Cerebellar nuclear complex (tissue), 1 donor: ENCODE measurements at places on chromosomes 7 and 10.

GRCh38 chr7:103240806-103241205 lies 56.4 kb upstream of the PMPCB start:
- no peak for DNase-seq

- no peak for DNase-seq
Measured at GRCh38 chr10:60732198-60732806, 46.0 kb upstream of the CDK1 start.

- no peak for DNase-seq
Measured at GRCh38 chr10:87546210-87546609, 41.5 kb downstream of the MINPP1 start.

GRCh38 chr7:50508471-50508943 lies 56.7 kb downstream of the DDC start:
- no peak for DNase-seq

GRCh38 chr10:66180581-66181318 lies 745.1 kb upstream of the LRRTM3 start:
- peak; percentile 9 for DNase-seq

- no peak for DNase-seq
Measured at GRCh38 chr10:31101123-31101522, 69.5 kb upstream of the ZNF438 start.

DNA sequence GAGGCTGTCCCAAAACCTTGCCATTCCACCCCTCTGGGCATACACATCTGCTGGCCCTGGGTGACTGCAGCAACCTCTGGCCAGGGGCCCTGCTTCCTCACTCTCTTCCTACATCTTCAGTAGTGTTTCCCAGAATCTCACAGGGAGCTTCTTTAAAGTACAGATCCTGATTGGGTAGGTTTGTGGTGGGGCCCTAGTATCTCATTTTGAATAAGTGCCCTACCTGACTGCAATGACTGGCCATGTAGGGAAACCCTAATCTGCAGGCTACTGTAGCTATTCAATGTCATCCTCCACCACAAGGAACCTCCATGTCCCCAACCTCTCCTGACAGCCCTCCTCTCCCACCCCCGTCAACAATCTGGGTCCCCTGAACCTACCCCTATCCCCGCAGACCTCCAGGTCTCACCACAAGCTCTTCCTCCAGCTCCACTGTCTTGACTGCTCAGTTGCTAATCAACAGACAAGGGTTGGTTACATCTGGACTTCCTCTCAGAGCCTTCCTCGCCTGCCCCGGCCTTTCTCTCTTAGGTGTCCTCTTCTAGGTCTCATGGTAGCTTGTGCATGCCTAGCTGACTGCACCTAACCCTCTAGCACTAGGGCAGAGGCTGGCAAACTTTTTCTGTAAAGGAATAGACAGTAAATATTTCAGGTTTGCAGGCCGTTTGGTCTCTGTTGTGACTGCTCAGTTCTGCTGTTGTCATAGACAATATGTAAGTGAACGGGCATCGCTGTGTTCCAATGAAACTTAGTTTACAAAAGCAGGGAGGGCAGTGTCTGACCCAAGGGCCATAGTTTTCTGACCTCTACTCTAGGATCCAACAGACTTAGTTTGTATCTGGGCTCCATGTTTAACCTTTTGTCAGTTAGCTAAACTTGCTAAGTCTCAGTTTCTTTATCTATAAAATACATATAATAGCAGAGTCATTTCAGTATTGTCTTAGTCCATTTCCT lies 121.1 kb downstream of the AOAH start:
- DNase-seq = no peak

DNA sequence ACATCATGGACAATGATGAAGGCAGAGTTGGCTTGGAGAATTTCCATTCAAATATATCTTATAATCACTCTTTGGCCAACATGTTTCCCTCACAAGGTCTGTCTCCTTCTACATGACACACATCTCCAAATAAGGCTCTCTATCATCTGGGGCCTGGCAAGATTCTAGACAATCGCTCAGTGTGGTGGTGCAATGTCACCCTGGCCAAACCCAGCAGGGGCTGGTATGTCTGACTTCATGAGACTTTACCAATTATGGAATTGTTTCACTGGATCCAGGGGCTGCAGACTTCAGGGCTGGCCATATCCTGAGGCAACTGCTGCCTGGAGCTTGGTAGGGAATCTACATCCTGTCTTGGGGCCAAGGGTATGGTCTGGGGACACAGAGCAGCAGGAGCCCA lies 319.0 kb downstream of the PLXNA4 start:
- no peak for DNase-seq

- DNase-seq = no peak
Measured at GRCh38 chr10:34889004-34889869, 74.1 kb upstream of the PARD3 start.

DNA sequence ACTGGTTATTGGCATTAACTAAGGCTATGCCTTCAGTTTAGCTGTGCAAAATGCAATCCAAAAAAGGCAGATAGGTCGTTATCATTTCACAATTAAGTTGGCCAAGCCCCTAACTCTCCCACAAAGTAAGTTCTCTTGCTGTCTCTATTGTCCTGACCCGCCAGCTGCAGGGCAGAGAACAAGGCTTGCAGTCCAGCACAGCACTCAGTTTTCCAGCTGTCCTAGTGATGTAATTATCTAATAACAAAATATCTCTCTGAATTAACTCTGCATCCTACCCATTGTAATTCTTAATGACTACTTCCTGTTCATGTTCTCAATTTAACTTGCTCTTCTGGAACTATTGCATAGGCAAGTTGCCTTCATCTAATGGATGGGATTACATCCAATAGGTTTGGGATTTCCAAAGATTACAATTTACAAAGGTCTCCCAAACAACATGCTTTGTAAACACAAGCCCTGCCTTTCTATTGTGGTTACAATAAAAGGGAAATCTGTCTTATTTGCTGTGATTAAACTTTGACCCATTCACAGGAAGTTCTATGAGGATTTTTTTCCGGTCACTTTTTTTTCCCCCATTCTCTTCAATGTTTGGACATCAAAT lies 55.2 kb downstream of the CDK6 start:
- no peak for DNase-seq

DNA sequence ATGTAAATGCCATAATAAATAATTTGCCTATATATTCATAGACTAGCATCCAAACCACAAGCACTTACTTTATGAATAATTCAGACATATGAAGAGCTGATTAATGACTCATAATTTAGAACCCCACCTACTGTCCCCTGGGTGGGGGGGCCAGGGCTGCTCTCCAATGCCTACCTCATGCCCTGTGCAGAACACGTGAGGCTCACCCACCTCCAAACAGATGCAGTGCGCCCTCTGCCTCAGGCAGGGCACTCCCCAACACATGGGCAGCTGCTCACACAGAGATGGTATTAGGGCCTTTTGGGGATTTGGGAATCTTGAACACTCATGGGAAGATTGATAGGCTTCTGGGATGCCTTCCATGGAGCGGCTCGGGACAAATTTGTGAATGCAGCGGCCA lies 75.1 kb upstream of the INSIG1 start:
- no peak for DNase-seq

GRCh38 chr7:134485203-134485602 lies 26.3 kb upstream of the AKR1B1 start:
- DNase-seq = no peak

- DNase-seq = no peak
Measured at GRCh38 chr7:41167836-41168235, 535.1 kb downstream of the INHBA start.

- DNase-seq = no peak
Measured at GRCh38 chr7:157989589-157989988, 598.0 kb downstream of the PTPRN2 start.

GRCh38 chr7:94449151-94449725 lies 54.5 kb downstream of the COL1A2 start:
- no peak for DNase-seq

- DNase-seq = no peak
Measured at GRCh38 chr7:116573541-116573940, 48.7 kb downstream of the CAV1 start.

DNA sequence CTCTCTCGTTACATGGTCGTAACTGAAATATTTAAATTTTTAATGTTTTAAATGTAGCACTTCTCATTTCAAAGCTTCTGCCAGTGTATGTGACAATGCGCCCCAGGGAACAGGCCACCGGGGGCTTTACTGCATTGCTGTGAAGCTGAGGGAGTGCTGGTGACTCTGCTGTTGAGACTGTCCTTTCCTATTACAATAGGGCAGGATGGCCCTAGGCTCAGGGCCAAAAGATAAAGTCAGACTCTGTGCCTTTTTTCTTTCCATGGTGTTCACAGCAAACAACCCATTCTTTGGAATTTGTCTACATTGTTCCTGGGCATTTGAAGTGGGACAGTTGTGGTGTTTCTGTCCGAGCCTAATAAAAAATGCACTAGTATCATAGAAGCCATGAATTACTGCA lies 107.3 kb downstream of the GALNT11 start:
- DNase-seq = no peak

DNA sequence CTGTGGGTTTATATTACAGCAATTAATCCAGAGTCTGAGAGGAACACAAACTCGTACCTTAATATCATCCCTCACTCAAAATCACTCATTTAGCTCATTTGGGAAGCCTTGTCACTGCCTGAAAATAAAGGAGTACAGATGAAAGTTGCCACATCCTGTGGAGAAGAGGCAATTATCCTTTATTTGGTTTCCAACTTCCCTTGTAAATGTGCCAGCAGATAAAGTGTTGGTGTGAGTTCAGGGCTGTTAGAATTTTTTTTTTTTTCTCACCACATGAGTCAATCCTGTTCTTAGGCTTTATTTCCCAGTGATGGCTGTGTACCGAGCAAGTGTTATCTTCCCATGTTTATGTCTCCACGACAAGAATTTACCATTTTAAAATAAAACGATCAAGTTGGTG lies 99.0 kb upstream of the SMIM30 start:
- no peak for DNase-seq

DNA sequence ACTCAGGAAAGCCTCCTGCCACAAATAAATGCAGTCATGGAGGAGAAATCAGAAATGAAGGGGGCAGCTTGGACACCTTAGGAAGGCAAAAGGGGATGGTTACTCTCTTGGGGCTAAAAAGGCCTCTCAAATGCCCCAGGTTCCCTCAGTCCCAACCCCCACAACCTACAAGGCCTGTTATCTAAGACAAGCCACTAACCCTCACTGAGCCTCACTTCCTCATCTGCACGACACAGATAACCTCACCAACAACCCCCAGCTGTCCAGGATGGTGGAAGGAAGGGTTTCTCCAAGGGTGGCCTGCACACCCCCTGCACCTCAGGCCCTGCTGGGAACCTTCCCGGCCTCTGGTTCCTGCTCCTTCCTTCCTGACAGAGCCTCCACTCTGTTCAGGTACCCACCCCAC lies 29.2 kb downstream of the SORBS1 start:
- no peak for DNase-seq
